Ascending aorta (tissue), 2 donors: ENCODE measurements at places on chromosomes 12 and 14. TPM values are rescaled to one million over a fixed set of nuclear protein-coding genes. Genes with fewer than 3 reads are reported as not detected.

GRCh38 chr12:623172-623864 lies 39.9 kb downstream of the NINJ2 start:
- no peaks in the 10 kb centered on the region for H3K27me3 ChIP-seq
- no peak for DNase-seq
- no peak overlapping the region for H3K27ac ChIP-seq
- no peaks in the 10 kb centered on the region for H3K4me1 ChIP-seq

DNA sequence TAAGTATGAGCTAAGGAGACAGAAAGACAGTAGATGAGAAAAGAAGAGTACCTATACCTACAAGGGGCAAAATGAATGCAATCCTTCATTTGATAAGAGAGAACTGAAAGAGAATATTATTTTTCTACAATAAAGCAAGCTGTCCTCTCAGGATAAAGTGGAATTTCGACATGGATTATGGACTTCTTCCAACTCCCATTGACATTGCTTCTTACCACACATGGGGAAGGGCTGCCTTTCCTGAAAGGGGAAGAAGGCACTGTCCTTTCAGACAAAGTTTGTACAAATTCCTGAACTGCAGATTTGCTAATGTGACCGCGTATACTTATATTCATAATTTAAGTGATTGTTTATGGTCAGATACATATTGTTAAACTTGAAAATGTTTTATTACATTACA lies 4.3 kb upstream of the HEBP1 start:
- no peak overlapping the region for H3K4me3 ChIP-seq
- H3K27me3 ChIP-seq, result no peaks in the 10 kb centered on the region
- no peak for DNase-seq

- H3K27me3 ChIP-seq, result no peaks in the 10 kb centered on the region
- no peak overlapping the region for H3K27ac ChIP-seq
- DNase-seq, result no peak
- H3K4me3 ChIP-seq, result no peak overlapping the region
- H3K4me1 ChIP-seq, result no peaks in the 10 kb centered on the region
- no peaks in the 10 kb centered on the region for H3K36me3 ChIP-seq
Observed at GRCh38 chr14:88198446-88198845, 124.6 kb downstream of the KCNK10 start.

GRCh38 chr12:109663795-109664194 lies 49.8 kb upstream of the FAM222A start:
- no peaks in the 10 kb centered on the region for H3K36me3 ChIP-seq
- H3K4me1 ChIP-seq, result no peaks in the 10 kb centered on the region
- no peak for DNase-seq
- no peaks in the 10 kb centered on the region for H3K27me3 ChIP-seq
- no peak overlapping the region for H3K27ac ChIP-seq

GRCh38 chr12:79522257-79522988 lies 168.3 kb downstream of the PAWR start:
- H3K27ac ChIP-seq, result no peak overlapping the region
- H3K4me3 ChIP-seq, result peak overlapping the region; percentile 1
- H3K36me3 ChIP-seq, result no peaks in the 10 kb centered on the region
- no peak for DNase-seq
- H3K27me3 ChIP-seq, result no peaks in the 10 kb centered on the region

DNA sequence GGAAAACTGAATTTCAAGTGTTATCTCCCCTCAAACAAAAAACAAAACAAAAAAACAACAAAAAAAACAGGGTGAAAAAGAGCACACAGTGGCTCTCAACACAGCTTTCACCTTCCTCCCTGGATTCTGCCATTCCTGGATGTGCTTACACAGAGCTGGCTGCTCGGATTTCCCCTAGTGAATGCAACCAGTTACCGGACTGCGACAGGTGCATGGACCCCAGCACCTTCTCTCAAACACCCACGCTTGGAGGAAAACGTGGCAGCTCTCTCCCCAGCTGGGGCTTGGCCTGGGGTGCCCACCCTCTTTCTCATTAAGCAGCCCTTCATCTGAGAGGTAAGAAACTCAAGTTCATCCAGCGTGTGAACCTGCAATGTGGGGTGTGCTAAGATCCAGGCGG lies 33.5 kb upstream of the DICER1 start:
- H3K4me1 ChIP-seq, result no peaks in the 10 kb centered on the region
- no peak overlapping the region for H3K27ac ChIP-seq

GRCh38 chr12:57097554-57097835 lies 8.6 kb downstream of the NAB2 start:
- peaks cover 10% of the 10 kb centered on the region for H3K4me1 ChIP-seq
- H3K36me3 ChIP-seq, result peaks cover 58% of the 10 kb centered on the region
- DNase-seq, result no peak
- no peak overlapping the region for H3K4me3 ChIP-seq
- H3K27ac ChIP-seq, result no peak overlapping the region
- H3K27me3 ChIP-seq, result no peaks in the 10 kb centered on the region

DNA sequence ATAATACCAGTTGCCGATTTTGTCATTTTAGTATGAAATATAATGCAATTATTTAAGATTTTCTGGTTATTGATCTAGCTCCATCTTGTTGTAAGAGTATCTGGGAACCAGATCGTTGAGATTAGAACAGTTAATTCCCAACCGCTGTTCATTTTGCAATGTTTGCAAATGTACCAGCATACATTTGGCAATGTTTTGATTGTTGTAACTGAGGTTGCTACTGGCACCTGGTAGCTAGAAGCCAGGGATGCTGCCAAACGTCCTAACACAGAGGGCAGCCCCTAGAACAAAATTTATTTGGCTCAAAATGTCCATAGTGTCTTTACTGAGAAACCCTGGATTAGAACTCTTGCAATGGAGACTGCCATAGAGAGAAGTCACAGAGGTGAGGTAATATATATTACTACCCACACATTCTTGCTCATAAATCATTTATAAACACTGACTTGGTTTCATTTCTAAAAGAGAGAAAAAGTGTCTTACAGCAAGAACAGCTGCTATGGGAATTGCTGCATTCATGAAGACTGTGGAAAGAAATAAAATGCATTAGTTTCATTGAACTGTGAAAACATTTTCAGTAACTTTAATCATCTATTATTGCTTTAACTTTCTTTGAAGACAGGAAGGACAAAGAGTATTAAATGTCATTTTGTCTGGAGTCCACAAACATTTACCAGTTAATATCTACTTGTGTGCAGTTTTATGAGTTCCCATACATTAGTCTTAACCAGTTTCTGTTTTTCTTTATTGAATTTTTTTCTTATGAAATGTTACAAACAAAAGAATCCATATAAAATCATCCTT lies 46.2 kb downstream of the ABCC9 start:
- H3K27ac ChIP-seq, result peak overlapping the region; percentile 33
- no peak overlapping the region for H3K4me3 ChIP-seq
- peaks cover 11% of the 10 kb centered on the region for H3K4me1 ChIP-seq

DNA sequence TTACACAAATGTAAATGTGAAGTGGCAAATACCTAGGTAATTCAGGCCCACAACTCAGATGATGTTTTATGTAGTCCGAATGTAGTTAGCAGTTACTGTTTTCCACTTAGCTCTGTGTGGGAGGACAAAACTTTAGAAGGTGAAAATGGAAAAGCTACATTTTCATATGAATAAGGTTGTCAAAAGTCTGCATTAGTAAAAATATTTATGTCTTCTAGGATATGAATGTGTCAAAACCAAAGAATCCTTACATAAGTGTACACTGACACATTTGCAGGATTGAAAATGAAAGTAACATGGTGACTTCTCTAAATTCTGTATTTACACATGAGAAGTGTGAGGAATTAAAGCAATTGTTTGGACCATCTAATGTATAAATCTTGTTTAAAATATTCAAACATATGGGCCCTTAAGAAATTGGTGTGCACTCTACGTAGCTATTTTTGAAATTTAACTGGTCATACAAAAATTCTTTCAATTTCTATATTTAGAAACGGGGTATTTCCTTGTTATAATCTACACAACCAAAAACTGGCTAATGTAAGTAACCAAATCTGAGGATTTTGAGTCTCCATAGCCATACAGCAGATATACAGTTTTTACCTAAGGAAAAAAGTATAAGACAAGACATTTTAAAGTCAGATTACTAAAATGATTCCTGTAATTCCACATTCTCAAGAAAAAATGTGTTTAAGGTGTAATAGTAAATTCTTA lies 5.4 kb downstream of the CDKN1B start:
- peaks cover 19% of the 10 kb centered on the region for H3K36me3 ChIP-seq
- DNase-seq, result no peak
- H3K27ac ChIP-seq, result peak overlapping the region; percentile 97
- no peaks in the 10 kb centered on the region for H3K27me3 ChIP-seq
- H3K4me1 ChIP-seq, result peaks cover 3% of the 10 kb centered on the region

DNA sequence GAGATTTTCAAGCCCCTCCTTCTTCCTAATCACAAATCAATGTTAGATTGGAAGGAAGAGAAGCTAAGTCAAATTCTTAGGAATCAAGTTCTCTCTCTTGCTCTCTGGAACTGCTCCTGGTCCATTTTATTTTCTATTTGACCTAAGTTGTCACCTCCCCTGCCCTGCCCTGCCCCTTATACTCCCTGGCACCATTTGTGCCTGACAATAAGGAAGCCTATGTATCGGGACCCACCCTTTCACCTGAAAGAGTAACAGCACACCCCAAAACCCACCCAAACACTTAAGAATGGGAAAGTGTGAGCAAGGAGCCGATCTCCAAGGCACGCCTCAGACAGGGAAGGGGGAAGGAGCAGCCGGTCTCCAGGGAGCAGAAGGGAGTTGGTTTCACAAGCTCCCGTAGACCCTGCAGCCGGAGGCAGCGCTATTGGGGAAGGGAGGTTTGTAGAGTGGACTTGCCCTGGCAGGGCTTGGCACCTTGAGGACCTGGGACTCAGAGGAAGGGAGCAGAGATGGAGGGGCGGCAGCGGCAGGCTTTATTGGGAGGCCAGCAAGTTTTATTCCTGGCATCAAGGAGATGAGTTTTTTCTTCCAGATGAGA lies 1.6 kb downstream of the LRRC74A start:
- no peaks in the 10 kb centered on the region for H3K36me3 ChIP-seq
- peak overlapping the region; percentile 4 for H3K27ac ChIP-seq
- no peaks in the 10 kb centered on the region for H3K4me1 ChIP-seq
- no peak for DNase-seq
- H3K4me3 ChIP-seq, result peak overlapping the region; percentile 33

DNA sequence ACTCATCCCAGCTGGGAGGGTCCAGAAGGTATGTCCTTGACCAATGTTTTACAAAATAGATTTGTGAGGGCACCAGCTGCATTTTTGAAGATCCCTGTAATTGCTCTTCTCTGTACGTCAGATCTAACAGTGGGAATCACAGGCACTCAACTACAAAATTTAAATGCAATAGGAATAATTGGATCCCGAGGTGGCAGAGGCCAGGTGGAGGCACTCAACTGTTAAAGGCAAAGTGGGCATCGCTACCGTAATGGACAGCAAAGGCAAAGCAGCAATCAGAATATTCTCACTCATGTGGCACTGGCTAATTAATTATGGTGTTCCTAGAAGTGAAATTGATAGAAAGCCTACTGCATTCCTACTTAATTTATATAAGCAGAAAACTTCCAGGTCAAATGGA lies 27.9 kb upstream of the PSMC1 start:
- H3K36me3 ChIP-seq, result no peaks in the 10 kb centered on the region
- no peak overlapping the region for H3K4me3 ChIP-seq
- no peak for DNase-seq
- H3K27me3 ChIP-seq, result no peaks in the 10 kb centered on the region

DNA sequence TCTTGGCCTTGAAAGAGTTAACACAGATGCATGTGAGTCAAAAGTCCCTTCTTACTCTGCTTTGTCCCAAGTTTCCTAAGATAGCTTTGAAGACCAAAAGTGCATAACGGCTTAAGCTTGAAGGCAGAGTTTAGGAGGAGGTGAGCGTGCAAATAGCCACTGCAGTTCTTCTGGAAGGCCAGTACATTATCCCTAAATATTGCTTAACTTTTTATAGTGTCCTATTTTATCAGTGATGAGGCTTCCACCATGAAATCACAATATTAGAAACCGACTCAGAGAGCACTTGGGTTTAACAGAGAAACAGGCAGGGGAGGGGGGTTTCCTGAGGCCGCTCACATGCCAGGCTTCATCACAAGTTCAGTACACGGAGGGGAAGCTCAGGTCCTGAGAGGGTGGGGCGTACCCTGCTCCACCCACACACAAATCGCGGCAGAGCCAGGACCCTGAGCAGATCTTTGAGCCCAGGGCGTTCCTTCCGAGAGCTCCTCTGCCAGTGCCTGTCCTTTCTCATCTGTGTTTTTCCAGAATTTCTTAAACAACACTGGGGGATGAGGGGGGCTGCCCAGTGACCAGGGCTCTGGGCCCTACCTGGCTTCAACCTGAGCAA lies 26.8 kb upstream of the BDKRB2 start:
- H3K27me3 ChIP-seq, result no peaks in the 10 kb centered on the region
- H3K4me3 ChIP-seq, result no peak overlapping the region
- no peaks in the 10 kb centered on the region for H3K36me3 ChIP-seq
- DNase-seq, result no peak
- no peak overlapping the region for H3K27ac ChIP-seq
- no peaks in the 10 kb centered on the region for H3K4me1 ChIP-seq

DNA sequence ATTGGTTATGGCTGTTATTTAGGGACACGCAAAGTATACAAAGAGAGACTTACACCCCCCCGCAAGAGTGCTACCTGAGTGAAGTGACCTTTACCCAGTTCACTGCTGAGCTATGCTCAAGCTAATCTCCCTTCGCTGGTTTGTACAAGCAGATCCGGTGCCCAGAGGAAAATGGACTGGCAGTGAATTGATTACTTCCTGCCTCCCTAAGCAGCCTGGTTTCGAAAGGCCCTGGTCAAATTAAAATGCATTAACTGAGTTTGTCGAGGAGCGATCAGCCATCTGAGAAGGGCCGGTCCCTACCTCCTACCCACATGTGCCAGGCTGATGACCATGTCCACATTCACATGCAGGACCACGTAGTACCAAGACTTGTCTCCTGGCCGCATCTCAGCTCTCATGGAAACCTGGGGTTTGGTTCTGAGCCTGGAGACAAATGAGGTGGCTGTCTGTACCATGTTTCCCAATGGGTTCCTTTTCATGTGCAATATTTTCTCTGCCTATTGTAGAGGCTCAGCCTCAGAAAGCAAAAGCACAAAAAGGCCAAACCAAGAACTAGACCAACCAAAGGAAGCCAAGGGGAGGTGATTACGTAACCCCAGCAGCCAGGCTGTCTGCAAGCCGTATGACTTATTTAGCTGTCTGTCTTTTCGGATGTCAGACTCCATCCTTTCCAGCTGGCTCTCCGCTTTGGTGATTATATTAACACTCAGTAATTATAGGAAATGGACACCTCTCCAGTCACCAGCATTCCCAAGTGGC lies 284.7 kb upstream of the PWP1 start:
- H3K4me1 ChIP-seq, result no peaks in the 10 kb centered on the region
- DNase-seq, result no peak
- no peak overlapping the region for H3K27ac ChIP-seq
- H3K36me3 ChIP-seq, result no peaks in the 10 kb centered on the region
- H3K27me3 ChIP-seq, result no peaks in the 10 kb centered on the region

GRCh38 chr12:20342111-20342510 lies 26.2 kb upstream of the PDE3A start:
- no peak overlapping the region for H3K27ac ChIP-seq
- DNase-seq, result no peak
- no peaks in the 10 kb centered on the region for H3K36me3 ChIP-seq

Gene BEGAIN
- total RNA-seq, result 5.9 TPM

Gene LRRC43
- not detected for total RNA-seq

Gene MYL2
- total RNA-seq, result not detected

Gene DPPA3
- total RNA-seq, result not detected

Gene NPAS3
- not detected for total RNA-seq

Gene TCL1B
- total RNA-seq, result not detected

Gene SINHCAF
- total RNA-seq, result 10.9 TPM
